ENCODE measurements at places on chromosomes 7 and 10.
A peak's percentile ranks its signal among the peaks of the same experiment; 100 is the strongest.

GRCh38 chr7:6268907-6269306 lies 3.5 kb downstream of the CYTH3 start:
- no peak for DNase-seq

GRCh38 chr10:26869528-26869927 lies 8.8 kb upstream of the ABI1 start:
- DNase-seq = peak; percentile 80

DNA sequence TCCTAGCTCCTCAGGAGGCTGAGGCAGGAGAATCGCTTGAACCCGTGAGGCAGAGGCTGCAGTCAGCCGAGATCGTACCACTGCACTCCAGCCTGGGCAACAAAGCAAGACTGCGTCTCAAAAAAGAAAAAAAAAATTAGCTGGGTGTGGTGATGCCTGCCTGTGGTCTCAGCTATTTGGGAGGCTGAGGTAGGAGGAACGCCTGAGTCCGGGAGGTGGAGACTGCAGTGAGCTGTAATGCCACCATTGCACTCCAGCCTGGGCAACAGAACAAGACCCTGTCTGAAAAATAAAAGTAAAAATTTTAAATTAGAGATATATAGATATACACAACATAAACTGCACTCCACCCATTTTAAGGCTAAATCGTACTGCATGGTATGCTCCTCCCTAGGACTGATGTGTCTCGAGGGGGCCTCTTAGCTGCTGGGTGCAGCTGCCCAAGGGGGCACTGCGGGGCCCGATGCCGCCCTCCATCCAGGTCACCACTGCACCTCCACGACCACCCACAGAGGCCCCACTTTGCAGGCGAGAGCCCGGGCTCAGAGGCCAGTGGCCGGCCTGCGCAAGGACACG lies 40.9 kb upstream of the FOXK1 start:
- DNase-seq = no peak

DNA sequence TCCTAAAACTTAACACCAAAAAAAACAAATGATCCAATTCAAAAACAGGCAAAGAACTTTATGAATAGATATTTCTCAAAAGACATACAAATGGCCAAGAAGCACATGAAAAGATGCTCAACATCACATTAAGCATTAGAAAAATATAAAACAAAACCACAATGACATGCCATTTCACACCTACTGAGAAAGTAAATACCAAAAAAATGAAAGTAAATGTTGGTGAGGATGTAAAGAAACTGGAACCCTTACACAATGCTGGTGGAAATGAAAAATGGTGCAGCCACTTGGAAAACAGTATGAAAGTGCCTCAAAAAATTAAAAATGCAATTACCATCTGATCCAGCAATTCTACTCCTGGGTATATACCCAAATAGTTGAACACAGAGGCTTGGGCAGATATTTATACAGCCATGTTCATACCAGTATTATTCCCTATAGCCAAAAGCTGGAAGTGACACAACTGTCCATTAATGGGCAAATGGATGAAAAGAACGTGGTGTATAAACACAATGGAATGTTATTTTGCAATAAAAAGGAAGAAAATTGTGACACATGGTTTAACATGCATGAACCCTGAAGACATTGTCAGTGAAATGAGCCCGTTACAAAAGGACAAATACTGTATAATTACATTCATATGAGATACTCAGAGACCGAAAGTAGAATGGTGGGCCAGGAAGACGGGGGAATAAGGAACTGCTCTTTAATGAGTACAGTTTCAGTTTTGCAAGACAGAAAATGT lies 89.0 kb downstream of the JMJD1C start:
- no peak for DNase-seq
